ENCODE measurements at places on chromosomes 7 and 10.
A peak's percentile ranks its signal among the peaks of the same experiment; 100 is the strongest.

DNA sequence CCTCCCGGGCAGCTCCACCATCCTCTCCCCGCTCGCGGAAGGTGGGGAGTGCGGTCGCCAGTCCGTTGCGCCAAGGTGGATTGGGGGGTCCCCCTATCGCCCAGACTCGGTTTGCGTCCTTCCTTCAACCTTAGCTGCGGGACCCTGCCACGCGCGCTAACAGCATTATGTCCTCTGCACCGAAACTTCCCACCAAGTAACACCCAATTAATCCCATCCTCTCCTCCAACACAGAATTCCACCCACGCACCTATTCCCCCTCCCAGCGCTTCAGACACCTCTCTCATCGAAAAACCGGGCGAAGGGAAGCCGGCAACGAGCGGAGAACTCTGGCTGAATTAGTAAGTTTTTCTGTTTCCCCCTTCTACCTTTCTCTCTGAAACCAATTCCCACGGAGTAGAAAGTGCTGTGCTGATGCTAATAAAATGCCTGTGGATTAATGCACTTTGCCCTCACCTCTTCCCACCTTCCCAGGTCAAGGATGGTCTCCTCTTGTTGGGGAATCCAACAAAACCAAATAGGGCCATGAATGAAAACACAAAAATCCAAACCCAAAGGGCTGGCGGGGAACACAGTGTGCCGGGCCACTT, 947 bp downstream of the HOXA3 start:
- no peak for DNase-seq

GRCh38 chr10:73983096-73984047, 14.5 kb upstream of the VCL start:
- DNase-seq, result no peak

DNA sequence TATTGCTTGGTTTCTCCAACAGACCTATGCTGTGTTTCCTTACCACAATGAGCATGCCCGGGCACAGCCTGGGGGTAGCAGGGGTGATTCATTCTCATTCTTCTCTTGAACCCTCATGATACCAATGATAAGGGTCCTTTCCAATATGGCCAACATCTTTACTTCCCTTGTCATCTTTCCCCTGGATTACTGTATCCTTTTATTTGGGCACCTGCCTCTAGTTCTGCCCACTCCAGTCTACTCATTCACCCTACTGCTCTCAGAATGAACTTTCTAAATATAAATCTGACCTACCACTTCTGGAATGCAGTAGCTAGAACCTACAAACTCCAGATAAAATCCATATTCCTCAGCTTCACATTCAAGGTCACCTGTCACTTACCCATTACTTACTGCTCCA, 26.4 kb upstream of the ITPRID1 start:
- DNase-seq, result no peak

DNA sequence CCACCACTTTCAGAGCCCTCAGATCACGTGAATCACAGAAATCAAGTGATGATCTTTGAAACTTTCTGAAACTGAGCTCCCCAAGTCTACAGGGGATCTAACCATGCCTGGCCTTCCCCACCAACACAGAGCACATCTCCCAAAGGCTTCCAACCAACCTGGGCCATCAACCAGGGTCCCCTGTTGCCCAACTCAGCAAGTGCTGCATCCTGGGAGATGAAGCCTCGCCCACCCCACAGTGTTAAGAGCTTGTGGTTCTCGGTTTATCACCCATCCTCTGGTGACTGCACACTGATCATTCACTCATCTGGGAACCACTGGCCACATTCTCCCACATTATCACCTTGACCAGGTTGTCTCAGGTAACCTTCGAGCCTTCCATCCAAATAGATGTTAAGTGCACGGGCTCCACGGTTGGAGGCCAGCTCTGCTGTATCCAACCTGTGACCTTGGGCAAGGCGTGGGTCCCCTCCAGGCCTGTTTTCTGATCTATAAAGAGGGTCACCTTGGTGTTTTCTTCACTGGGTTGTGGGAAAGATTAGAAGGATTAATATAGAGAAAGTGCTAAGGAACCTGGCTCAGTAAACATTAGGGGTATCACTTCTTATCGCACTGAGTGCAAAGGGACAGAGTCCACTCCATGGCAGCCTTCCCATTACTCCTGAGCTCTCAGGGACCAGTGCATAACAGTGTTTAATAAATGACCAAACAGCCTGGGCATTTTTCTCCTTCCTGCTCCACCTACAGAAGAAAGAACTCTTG, 3.6 kb downstream of the ZNF488 start:
- no peak for DNase-seq

DNA sequence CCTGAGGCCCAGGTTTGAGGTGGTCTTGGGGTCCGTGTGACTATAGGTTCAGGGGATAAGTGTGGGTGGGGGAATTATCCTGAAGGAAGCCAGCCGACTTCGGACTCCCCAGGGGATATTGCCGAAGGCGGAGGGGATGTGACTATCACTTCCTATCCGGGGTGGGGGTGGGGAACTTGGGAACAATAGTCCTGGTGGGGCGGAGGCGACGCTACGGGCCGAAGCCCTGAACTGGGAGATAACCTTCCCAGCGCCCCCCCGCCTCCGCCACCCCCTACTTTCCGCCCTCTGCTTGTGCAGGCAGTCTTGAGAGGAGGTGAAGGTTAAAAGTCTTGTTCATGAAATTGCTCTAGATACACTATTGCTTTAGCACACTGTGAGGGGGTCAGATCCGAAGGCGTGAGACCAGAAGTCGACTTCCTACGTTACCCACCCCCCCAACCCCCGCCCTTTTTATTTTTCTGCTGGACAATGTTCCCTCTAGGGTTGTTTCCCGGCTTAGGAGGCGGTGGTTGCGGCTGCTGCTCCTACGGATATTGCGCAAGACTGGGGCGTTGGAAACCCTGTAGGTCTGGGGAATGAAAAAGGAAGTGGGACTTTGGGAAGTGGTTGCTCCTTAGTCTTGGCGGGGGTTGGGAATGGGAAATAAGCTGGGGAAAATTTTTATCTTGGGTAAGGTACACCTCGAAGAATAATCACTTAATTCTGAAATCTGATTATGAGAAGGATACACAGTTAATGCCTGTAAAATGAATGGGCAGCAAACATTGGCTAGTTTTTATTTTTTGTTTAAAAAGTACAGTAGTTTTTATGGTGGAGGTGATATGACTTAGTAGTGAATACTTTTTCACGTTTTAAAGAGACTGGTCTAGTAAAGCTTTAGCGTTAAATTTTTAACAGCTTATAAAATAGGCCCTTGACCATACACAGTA, 1.5 kb downstream of the PTPN12 start:
- peak; percentile 21 for DNase-seq

GRCh38 chr7:149316606-149317005, 54.6 kb downstream of the ZNF783 start:
- no peak for DNase-seq

DNA sequence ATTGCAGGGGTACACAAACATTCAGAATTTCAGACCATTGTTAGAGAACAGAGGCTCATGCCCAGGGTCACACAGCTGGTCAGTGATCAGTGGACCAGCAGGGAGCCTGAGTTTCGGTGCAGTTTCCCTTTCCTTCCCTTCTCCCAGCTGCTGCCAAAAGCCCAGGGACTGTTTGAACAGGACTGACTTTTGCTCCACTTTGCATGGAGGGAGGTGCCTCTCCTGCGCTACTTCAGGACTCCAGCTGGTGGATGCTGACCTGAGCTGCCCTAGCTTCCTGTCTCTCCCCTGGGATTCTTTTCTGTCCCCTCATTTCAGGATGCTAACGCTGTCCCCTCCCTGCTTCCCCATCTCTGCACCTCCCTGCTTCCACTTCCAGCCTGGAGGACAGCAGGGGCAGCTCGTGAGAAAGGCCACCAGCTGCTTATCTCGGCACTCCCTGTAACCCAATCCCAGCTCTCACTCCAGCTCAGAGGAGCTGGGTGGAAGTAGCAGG, 14.5 kb downstream of the SH2D4B start:
- DNase-seq, result no peak

GRCh38 chr10:63206997-63207811, 74.1 kb downstream of the NRBF2 start:
- DNase-seq, result no peak

GRCh38 chr10:1411956-1412355, 325.4 kb downstream of the ADARB2 start:
- DNase-seq, result no peak

GRCh38 chr10:101031128-101031795, at the start of the genes PDZD7 and SFXN3:
PDZD7 (minus strand) TSS chr10:101031129; CDS start chr10:101030219, 910 bp downstream.
SFXN3 (plus strand) TSS chr10:101031234; CDS start chr10:101034695, 3,461 bp downstream.
- peak; percentile 99 for DNase-seq

GRCh38 chr10:102524746-102525145, 21.0 kb downstream of the SUFU start:
- DNase-seq, result no peak

DNA sequence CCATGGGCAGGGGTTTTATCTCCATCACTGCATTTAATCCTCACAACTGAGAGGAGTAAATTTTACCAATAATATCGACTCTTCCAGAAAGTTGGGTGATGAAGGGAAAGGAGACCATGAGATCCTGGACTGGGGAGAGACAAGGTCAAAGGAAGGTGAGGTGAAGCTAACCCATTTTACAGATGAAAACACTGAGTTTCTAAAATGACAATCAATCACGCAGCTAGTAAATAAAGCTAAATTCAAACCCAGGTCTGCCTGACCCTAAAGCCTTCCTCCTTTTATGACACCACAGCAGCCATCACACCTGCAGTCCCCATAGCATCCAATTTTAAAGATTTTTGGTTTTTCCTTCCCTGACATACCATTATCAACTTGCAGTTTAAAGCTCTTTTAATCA, 64.0 kb upstream of the SLF2 start:
- no peak for DNase-seq

DNA sequence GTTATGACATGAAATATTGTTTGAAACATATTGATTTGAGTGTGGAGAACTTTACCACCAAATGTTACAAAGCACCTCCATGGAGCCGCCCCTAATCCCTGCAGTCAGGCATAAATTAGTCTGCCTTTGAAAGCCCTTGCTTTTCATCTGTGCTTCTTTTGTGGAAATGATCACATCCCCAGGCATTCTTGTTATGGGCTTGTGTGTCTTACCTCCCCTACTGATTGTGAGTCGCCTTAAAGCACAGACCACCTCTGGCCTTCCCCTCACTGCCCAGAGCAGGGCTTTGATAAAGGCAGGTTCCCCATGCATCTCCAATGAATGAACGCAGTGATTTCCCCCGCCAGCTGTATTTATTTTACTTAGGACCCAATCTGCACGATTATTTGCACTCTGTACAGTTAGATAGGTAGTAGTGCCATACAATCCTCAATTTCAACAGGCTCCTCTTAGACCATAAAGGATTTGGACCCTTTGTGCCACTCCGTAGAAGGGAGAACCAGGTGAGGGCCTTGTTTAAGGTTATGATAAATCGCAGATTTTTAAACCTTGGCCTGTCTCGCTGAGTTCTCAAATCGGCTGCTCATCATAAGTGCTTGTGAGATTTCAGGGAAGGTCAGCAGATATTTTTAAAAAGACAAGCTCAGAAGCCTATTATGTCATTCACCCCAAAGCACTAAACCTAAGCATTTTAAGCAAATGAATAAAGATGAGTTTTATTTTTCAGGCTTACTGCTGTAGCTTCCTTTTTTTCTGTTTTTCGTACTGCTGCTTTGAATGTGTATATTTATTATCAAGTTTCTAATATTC, 107.8 kb downstream of the CUBN start:
- DNase-seq, result no peak

DNA sequence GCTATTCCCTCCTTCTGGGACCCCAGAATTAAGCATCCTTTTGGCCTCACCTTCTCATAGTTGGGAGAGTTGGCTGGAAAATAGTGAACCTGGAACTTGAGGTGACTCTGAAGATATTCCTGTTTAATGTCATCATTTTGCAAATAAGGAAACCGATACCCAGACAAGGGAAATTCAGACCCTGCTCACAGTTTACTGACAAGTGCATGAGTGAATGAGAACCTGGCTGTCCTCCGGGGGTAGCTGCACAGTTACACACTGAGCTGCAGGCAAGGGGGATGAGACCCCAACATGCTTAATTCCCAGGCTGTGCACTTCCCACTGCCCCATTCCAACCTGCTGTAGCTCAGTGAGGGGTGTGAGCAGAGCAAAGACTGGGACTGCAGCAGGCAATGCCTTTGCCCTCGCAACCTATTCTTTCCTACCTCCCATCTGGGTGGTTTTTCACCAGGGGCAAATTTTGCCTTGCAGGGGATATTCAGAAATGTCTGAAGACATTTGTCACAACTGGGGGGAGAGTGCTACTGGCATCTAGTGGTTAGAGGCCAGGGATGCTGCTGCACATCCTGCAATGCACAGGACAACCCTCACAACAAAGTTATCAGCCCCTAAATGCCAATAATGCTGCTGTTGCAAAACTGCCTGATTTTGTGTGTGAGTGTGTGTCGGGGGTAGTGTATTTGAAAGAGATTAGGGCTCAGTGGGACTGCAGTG, 136.2 kb downstream of the SORCS3 start:
- DNase-seq, result no peak

DNA sequence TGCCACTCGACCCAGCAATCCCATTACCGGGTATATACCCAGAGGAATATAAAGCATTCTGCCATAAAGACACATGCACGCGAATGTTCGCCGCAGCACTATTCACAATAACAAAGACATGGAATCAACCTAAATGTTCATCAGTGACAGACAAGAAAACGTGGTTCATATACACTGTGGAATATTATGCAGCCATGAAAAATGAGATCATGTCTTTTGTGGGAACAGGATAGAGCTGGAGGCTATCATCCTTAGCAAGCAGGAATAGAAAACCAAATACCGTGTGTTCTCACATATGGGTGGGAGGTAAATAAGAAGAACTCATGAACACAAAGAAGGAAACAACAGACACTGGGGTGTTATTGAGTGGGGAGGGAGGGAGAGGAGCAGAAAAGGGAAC, 84.7 kb downstream of the SLC16A9 start:
- DNase-seq, result no peak

DNA sequence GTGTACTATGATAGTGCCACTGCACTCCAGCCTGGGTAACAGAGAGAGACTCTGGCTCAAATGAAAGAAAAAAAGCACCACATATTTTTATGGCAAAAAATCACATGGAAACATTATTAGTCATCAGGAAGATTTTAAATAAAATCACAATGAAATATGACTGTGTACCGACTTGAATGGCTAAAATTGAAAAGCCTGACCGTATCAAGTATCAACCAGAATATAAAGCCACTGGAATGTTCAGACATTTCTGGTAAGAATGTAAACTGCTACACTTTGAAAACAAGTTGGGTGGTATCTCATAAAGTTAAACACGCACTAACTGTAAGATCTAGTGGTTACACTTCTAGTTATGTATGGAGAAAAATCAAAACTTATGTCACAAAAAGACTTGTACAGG, 306.7 kb upstream of the MBL2 start:
- DNase-seq, result no peak

- no peak for DNase-seq
These were observed 804.8 kb upstream of the IGFBP3 start for GRCh38 chr7:46725838-46726237.

- DNase-seq, result no peak
These were observed 120.4 kb downstream of the CUBN start for GRCh38 chr10:17009212-17009700.

DNA sequence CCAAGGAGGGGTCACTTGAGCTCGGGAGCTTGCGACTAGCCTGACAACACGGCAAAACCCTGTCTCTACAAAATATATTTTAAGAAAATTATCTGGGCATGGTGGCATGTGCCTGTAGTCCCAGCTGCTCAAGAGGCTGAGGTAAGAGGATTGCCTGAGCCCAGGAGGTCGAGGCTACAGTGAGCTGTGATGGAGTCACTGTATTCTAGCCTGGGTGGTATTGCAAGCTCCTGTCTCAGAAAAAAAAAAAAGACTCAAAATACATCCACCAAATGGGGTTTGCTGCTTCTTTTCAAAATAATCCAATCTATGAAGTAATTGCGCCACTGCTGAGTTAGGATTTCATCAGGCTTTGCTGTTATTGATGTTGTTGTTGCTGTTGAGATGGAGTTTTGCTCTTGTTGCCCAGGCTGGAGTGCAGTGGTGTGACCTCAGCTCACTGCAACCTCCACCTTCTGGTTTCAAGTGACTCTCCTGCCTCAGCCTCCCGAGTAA, 11.1 kb upstream of the VIM start:
- no peak for DNase-seq
